ENCODE measurements at places on chromosomes 2 and 18.

DNA sequence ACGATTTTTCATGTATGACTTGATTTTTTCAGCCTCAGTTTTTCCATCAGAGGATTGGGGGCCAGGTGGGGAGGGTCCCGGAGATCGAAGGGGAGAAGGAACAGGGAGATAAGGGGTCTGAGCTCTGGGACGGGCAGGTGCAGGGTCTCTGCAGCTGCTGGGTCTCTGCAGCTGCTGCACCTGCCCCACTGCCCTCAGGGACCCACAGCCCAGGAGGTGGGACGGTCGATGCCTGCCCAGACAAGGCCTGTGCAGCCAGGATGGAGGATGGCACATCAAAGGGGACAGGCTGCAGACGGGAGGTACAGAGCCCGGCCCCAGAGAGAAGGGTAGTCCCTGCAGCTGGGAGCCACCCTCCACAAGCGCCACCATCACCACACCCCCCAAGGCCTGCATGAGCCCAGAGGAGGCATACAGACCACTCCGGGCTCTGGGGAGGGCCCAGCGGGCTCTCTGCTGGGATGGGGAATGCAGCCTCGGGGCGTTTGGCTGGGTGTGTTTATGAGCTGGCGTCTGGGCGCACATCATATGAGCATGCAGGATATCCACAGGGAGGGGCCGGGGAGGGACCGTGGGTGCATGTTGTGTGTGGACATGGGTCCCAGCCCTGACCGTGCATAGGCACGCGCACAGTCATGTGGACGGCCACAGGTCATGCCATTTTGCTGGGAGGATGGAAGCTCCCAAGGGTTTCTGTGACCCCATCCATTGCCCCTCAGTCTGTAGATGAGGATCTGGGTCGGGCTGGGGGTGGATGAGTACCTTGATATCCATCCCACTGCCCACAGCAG is 34.9 kb upstream of the GPC1 start:
- DNase-seq, result no peak

GRCh38 chr2:230762317-230762896 is 49.8 kb downstream of the CAB39 start:
- DNase-seq, result no peak

DNA sequence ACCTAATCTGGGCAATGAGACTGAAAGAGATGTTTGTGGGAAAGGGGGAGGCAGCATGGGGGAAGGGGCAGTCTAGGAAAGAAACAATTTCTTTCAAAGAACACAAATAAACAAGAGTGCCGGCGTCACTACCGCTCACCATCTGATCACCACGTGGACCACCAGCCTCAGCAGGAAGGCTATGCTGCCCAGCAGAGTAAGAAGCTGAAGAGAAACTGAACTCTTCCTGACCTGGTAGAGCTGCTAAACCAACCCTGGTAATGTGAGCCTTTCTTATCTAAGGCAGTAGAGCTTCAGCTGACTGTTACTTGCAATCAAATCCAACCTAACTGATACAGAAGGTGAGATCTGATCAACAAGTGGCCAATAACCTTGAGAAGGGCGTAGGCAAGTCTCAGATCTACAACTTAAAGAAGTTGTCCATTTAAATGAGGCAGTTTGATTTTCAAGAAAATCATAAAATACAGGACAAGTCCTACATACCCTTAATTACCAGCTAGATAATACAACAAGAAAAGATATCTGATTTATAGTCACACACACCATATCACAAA is 44.2 kb upstream of the SPTBN1 start:
- DNase-seq, result no peak

DNA sequence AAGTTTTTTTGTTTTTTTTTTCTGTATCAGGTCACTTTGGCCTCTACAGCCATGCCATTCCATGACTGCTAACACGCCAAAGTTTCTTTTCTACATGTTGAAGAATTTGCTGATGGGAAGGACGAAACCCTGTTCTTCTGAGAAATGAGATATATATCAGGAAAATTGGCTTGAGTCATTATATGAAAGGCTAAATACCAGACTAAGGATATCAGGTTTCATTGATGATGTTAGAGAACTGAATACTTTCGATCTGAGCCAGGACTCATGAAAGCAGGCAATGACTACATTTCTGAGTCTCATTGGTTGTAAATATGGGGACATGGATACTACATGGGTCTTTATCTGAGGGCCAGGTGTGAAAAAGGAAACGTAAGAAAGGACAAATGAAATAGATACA is 181.4 kb downstream of the OSR1 start:
- DNase-seq, result no peak
